ENCODE measurements at places on chromosomes 3 and 15.

- DNase-seq = no peak
Observed at GRCh38 chr15:28012231-28012630, 86.9 kb downstream of the OCA2 start.

DNA sequence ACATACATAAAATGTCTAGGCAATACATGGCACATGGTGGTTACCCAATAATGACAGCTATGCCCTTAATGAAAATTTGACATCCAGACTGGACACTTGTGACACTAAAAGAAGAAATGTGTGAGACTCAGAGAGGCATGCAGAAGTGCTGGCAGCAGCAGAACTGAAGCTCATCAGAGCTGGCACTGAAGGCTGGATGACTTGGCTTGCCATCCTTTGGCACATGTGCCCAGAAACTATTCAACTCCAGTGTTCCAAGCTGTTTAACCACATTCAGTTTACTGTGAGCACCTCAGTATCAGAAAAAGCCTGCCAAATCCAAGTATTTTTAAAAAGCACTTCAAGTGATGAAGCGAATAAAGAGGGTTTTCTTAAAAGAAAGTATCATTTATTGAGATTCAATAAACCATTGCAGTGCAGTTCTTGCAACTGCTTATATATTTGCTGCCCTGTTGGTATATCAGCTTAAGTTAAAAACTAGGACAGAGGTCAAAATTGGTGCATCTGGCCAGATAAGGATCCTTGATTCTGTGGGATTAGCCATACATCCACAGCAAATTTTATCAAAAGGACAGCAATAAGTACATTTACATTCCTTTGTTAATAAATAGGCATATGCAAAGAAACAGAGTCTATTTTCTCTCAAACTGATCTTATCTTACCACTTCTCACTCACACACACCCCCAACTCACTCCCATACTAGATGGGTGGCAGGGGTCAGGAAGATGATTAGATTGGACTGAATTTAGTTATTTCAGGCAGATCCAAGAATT, 15.8 kb downstream of the IGSF11 start:
- no peak for DNase-seq

GRCh38 chr3:124168271-124168670, 176.3 kb upstream of the ROPN1 start:
- DNase-seq = no peak

GRCh38 chr15:65666257-65666656, 44.5 kb downstream of the SLC24A1 start:
- DNase-seq = no peak

GRCh38 chr3:86967062-86967461, 23.9 kb downstream of the VGLL3 start:
- DNase-seq = no peak

- DNase-seq = no peak
Observed at GRCh38 chr3:95272781-95273180, 1209.9 kb downstream of the NSUN3 start.

All from stimulated activated CD4-positive, alpha-beta T cell treated with anti-CD3 and anti-CD28 coated beads, Interleukin-12 subunit alpha, Interleukin-12 subunit beta, amount 100 ng/mL, for 24 hours (primary cell).